ENCODE measurements at places on chromosomes 3 and 15.

- DNase-seq, result no peak
Measured at GRCh38 chr3:14329842-14330241, 72.6 kb upstream of the SLC6A6 start.

DNA sequence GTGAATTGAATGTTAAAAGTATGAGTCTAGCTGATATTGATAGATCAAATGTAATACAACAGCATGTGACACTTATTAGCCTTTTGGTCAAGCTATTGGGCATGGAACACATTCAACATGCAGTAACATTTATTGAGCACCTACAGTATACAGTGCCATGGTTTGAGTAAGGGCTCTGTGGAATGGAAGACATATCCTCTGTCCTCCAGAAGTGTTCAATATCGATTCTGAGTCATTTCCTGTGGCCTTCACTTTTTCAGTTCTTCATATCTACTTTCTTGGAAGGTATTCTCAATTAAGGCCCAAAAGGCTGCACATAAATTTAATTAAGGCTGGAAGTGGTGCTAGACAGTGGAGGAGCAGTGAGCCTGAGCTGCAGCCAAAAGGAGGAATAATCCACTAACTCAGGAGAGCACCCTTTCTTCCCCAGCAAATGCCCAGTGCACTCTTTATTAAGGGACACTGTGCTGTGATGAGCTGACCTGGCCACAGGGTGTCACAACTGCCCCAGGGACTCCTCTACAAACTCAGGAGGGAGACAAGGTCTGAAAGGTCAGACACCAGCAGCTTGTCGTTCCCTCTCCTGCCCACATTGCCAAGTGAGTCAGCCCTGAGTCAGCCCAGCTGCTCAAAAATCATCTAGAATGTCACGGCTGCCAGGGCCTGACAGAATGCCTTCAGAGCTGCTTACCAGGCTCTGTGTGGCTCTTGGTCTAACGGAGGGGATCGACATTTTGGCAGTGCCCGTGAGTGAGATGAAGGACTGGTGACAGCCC, 544.8 kb downstream of the AGBL1 start:
- DNase-seq, result peak; percentile 92

DNA sequence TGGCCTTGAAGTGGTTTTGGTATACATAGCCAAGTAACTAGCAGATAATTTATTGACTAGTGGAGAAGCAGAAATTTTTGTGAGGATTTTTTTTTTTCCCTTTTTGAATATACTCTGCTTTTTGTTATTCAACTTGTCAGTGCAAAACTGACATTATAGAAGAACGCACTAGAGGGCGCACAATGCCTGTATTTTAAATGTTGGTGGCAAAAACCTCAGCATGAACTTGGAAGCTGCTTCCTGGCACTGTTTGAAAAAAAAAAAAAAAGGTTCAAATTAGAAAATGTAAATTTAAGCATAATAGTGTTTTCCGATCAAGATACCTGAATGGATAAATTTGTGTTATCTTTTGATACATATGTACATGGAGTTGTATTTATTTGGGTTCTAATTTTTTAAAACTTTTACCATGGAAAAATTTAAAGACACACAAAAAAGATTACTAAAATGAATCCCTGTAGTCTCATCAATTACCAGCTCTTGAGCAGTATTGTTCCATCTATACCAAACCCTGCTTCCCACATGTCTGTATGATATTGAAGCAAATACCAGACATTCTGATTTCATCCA, 56.0 kb downstream of the SLC25A26 start:
- DNase-seq, result peak; percentile 44

- no peak for DNase-seq
Measured at GRCh38 chr3:174097686-174098085, 700.1 kb downstream of the NLGN1 start.

DNA sequence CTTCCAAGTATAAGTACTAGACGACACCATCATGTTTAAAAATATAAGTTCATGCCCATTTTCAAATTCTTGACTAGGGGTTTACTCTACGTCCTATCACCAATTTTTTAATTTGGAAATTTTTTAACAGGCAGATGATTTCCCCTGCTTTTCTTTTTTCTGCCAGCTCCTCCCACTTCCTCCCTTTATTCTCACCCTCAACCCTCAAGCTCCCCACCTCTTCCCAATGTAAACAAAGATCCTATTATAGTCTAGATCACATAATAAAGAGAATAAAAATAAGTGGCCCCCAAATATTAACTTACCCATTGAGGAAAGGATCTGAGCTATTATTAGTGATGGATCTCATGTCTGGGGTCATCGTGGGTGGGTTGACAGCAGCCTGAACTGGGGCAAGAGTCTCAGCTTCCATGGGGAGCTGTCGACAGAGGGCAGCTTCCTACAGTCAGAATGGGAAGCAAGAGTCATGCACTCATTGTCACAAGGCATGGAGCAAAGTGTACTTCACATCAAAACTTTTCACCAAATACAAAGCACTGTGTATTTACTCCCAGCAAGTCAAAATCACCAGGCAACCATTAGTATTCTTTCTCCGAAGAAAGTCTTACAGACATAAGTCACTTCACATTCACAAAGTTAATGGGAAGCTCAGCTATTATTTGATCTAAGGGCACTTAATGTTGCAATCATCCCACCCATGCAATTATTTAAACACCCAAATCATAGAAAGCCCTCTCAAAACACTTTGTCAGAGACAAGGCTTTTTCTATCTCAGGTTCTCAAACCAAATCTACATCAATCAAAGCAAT, 53.2 kb downstream of the TM4SF4 start:
- no peak for DNase-seq

DNA sequence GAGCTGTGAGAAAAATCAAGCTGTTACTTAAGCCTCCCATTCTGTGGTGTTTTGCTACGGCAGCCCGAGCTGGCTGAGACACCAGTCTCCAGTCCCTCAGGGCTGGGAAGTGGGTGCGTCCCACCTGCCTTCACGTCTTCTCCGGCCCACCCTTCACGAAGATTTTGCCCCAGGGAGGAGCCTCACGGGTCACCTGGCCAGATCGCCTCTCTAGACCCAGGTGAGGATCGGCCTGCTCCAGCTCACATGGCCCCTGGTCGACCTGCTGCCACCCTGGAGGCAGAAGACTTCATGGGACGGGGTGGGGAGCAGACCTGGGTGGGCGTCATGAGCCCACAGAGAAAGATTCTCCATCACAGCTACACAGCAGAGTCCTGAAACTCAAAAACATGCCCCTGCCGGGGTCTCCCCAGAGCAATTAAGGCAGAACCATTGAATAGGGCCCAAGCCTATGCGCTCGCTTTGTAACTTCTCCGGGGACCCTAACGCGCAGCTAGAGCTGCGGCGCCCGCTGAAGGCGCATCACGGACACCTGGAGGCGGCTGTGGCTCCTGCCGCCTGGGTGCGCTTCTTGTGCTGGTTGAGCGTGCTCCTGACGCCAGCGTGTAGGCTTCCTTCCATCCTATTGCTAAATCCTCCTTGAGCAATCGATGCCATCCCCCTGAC, 92.6 kb upstream of the ALDH1A3 start:
- DNase-seq, result no peak

- no peak for DNase-seq
Measured at GRCh38 chr15:94083467-94084052, 147.8 kb upstream of the MCTP2 start.

DNA sequence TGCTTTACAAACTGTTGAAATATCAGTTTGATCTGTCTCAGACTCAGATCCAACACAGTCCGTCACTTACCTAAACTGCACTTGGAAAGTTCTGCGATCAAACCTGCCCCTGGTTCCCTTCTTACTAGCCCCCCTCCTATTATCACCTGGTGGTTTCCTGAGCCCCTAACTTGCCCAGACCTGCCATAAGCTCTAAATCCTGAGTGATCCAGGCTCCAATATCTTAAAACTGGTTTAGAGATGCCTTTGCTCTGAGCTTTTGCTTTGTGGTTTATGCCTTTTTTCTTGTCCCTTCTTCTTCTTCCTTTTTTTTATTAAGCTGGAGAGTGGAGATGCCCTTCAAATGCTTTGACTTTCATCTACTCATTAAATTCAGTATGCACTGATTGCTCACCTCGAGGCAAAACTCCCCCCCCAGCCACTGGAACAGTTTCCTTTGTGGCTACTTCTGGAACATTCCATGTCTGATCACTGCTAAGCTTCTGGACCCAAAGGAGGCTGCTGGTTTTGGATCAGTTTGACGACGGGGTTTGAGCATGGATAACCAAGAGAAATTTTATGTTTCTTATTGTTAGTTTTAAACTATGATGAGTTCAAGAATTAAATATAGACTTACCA, 3.5 kb upstream of the ITGB5 start:
- DNase-seq, result no peak

DNA sequence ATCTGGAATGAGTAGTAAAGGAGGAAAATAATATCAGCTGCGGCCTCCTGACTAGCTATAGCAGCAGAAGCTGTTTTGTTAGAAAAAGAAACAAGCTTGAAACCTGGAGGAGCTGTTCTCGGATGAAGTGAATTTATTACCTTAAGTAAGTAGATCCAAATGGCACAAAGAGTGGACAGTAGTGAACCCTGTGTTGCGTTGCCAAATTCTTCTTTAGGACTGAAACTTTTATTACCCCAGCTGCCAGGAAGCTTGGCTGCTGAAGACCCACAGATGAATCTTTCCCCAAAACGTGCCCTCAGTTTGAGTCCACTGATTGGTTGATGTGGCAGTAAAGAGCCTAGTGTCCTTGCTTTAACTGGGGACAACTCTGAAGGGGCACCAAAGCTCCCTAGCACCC, 366.8 kb upstream of the GBE1 start:
- DNase-seq, result no peak

DNA sequence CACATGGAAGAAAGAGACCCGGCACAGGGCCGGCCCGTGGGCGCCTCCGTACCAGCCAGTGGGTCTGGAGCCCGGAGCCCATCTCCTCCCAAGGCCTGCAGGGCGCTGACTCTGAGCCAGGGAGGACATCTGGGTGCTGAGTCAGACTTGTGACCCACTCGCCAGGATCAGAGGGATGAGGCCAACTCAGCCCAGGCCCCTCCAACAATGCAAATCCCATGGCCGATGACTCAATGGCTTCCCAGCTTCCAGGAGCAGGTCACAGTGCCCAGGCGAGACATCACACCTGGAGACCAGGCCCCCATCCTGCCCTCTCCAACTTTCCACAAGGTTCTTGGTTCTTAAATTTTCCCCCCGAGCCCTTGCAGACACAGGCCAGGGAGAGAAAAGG, 95.1 kb downstream of the LRIG1 start:
- DNase-seq, result no peak

DNA sequence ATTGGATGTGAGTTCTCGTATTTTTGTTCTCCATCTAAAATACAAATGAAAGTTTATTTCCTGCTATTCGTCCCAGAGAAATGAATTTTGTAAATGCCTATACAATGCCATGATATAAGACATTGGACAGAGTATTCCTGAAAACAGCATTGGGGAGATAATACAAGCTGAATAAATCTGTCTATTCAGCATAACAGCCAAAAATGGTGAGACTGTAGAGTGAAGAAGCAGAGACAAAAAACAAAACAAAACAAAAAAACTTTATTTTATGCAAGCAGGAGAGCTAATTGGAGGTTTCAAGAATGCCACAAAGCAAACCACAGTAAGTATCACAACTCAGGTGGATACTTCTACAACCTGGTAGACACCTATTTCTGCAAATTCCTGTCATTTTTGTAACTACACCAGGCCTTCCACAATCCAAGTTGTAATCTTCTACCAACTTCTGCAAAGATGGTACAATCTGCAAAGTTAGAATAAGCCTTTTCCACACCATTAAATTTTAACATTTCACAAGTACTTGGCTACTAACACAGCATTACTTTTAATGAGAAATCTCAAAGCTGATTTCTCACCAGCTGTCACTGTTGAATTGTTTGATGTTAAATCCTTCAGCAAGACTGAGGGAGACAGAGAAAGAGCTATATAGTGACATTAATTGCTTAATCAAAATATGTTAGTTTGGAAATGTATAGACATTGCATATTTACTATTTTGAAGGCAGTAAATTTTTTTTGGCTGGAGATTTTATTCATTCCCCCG, 163.1 kb downstream of the CLSTN2 start:
- DNase-seq, result no peak

GRCh38 chr15:45401665-45402161, 23.4 kb upstream of the GATM start:
- no peak for DNase-seq

DNA sequence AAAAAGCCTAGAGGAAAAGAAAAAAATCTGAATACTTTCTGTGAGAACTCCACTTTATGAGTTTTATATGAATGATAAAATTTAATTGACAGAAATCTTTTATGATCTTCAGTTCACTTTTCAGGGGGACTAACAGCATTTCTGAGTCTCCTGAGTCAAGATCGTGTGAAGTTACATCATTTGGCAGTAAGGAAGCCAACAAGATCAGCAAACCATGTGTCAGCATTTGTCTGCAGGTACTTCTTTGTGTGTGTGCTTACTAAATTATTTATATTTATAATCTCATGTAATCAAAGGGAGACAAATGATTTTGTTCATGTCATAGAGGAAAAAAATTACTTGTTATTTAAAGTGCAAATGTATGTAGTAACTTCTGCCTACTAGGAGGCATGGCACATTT, 217.6 kb downstream of the MBNL1 start:
- DNase-seq, result no peak
